ENCODE measurements at places on chromosomes 3 and 15.
A peak's percentile ranks its signal among the peaks of the same experiment; 100 is the strongest.

- DNase-seq: no peak
These were observed 676.2 kb downstream of the NAALADL2 start for GRCh38 chr3:175535351-175535750.

- DNase-seq: no peak
These were observed 677.8 kb downstream of the NTRK3 start for GRCh38 chr15:87578776-87579175.

GRCh38 chr3:18405141-18405540 is 20.0 kb downstream of the SATB1 start:
- peak; percentile 16 for DNase-seq

- peak; percentile 67 for DNase-seq
These were observed 7.6 kb downstream of the PFKFB4 start for GRCh38 chr3:48548729-48549705.

- peak; percentile 7 for DNase-seq
These were observed 411.6 kb upstream of the BCHE start for GRCh38 chr3:166248784-166249183.

DNA sequence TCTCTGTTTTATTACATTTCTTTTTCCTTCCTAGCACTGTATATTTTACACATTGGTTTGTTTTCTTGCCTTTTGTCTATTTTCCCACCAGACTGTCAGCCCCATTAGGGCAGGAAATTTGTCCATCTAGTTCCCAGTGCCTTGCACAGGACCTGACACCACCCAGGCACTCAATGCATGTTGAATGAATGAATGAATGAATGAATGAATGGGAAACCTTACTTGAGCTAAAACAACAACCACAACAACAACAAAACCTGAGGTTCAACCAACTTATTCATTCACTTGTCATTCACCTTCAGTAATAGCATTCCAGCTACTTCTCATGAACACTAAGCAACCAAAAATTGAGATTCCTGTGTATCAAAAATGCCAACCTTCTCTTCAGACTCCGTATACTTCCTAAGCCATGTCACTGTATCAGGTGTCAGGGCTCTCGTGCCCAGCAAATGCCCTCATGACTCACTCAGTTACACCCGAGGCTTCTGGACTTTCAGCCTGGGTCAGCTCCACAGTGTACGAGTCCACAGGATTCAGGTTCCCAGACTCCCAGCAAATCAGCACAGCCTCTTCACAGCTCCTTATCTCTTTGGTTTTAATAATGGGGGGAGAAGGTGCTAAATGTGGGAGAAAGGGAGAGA is 37.3 kb downstream of the FSD2 start:
- peak; percentile 9 for DNase-seq

DNA sequence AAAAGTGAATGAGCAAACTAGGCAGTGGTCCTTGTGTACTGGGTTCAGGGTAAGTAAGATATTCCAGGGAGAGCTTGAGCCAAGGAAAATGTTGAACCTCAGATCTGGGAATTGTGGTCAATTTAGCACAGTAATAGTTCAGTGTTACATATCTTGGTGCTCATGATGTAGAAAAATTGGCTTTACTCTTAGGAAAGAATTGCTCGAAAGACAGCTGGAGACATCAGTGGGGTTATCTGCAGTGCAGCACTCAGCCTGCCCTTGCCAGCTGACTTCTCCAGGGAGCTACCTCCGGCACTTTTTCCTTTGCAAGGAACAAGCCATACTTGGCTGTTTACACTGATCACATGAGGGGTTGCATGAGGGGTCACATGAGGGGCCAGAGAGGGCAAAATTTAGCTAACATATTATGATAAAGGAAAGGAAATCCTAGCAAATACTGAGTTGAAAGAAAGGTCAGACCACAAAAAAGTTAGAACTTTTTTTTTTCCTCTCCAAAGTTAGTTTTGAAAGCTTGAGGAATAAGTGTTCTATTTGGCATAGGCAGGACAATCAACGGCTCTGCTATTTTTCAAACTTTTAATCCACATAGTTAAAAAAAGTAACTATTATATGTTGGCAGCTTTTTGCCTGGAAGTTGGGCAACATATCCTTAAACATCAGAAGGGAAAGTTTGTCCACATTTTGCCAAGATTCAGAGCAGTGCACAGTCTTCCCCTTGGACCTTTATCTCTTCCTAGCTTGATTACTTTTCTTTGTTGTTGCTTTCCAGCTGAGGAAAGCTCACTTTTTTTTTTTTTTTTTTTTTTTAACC is 92.4 kb downstream of the COL6A6 start:
- DNase-seq: no peak

- DNase-seq: peak; percentile 64
These were observed 379.0 kb upstream of the IL12A start for GRCh38 chr3:159609625-159610024.

DNA sequence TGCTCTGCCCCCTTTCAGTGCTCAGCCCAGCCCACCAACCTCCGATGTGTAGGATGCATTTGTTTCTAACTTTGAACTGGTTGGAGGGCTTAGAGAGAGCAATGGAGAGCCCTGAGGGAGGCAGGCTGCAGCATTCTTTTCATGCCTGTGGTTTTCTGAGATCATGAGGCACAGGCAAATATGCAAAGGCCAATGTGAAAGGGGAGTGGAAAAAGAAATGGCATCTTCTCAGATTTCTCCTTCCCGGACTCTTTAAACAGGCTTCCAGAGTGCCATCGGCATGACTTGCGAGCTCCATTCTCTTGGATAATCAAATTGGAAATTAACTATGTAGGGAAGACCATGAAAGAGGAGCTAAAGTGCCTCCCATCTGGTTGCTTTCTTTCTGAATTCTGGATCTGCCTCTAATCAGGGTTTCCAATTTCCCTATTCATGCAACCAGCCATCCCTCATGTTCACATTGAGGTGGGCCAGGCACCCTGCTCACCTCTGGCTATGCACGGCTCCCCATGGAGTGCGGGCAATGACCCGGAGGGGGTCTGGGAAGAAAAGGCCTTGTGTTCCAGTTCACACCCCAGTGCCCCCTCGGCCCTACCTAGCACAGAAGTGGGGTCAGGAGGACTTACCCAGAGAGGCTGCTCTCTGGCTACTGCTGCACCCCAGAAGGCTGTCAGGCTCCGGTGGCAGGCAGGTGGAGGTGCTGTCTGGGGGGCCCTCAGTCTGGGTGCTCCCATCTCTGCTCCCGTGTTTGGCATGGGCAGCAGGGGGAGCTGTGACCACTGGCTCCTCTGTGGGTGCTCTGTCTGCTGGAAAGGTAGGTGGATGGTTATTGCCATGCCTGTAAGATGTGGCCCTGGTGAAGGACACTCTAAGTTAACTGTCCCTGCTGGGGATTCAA is 16.1 kb downstream of the AMOTL2 start:
- peak; percentile 99 for DNase-seq

DNA sequence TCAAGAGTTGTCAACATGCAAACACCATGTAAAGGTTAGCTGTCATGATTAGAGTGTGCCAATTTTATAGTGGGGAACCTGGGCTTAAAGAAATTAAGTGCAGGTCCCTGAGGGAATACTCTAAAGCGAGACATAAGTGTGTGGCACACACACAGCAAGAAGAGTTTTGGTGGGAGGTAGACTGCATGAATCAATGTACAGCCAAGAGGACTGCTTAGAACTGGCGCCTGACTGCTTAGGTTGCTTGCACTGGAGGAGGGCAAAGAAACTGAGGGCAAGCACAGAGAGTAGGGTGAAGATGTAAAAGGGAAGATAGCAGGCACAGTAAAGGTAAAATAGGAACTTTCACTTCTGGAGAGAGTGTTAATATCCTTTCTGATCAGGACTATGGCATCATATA is 184.9 kb downstream of the SOX2 start:
- no peak for DNase-seq

DNA sequence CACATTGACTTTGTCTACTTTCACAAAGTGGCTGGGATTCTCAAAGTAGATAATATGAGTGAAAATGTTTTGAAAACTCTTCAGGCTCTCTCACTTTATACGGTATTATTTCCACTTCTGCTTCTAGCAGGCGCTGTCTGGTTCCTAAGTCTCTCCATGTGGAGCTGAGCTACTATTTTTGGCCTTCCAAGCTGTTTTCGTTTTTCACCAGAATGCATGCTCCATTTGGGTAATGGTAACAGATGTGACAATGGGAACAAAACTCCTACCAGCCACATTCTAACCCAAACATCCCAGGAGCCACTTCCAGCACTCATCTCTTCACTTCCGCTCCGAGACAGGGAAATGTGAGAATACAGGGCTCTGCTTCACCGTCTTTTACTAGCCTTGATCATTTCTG is 586.7 kb downstream of the NTRK3 start:
- no peak for DNase-seq

- no peak for DNase-seq
These were observed 226.1 kb upstream of the BHLHE40 start for GRCh38 chr3:4753073-4753691.

DNA sequence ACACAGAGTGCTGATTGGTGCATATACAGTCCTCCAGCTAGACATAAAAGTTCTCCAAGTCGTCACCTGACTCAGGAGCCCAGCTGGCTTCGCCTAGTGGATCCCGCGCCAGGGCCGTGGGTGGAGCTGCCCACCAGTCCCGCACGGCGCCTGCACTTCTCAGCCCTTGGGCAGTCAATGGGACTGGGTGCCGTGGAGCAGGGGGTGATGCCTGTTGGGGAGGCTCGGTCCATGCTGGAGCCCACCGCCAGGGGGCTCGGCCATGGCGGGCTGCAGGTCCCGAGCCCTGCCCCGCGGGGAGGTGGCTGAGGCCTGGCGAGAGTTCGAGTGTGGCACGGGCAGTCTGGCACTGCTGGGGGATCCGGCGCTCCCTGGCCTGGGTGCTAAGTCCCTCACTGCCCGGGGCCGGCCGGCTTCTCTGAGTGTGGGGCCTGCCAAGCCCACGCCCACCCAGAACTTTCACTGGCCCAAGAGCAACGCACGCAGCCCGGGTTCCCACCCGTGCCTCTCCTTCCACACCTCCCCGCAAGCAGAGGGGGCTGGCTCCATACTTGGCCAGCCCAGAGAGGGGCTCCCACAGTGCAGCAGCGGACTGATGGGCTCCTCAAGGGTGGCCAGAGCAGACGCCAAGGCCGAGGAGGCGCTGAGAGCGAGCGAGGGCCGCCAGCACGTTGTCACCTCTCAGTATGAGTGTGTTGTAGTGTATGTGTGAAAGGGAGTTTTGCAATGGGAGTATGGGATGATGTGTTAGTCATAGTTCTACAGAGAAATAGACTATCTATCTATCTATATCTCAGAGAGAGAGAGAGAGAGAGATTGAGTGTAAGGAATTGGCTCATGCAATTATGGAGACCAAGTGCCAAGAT is 69.0 kb downstream of the UBE2E2 start:
- no peak for DNase-seq

- no peak for DNase-seq
These were observed 140.5 kb upstream of the MLF1 start for GRCh38 chr3:158430448-158430847.

GRCh38 chr3:102224171-102224570 is 210.6 kb upstream of the ZPLD1 start:
- DNase-seq: peak; percentile 38

GRCh38 chr3:188906236-188906635 is 265.5 kb upstream of the TPRG1 start:
- DNase-seq: no peak

DNA sequence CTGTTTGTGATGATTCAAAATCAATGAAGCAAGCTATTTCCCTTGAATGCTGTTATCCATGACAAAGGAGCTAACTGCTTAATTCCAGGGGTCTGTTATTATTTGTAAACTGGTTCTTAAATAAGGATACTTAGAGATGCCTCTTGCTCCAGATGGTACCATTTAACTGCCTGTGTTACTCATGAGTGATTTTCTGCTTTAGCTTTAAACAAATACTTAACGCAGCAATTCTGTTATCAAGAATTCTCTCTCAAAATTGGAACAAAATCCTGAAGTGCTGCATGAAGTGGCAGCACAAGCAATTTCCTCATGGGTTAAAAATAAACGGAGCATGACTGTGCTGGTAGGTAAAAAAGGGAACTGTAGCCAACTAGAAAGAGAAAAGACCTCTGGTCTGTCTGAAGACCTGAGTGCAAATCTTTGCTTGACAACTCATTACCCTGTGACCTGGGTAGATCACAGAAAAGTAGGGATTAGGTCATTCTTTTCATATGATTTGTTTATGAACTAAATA is 62.5 kb upstream of the GBE1 start:
- no peak for DNase-seq

- no peak for DNase-seq
These were observed 136.1 kb upstream of the UBE2E1 start for GRCh38 chr3:23669541-23670255.

DNA sequence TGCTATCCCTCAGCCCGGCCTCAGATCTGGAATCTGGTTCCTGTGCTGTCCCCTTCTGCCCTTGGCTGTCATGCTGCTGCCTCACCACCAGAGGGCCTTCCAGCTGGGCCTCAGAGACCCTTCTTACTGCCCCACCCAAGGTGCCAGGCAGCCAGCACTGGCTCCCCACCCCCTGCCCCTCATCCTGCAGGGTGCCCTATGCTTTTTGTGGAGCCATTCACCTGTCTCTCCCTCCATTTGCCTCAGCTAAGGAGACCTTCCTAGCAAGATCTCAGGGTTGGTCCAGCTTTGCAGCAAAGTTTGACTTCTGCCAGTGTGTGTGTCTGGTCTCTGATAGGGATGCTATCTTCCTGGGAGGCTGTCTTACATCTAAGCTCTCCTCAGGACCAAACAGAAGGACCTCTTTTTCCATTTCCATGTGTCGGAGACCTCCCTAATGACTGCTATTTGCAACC is 1.9 kb upstream of the VWA5B2 start:
- peak; percentile 20 for DNase-seq

DNA sequence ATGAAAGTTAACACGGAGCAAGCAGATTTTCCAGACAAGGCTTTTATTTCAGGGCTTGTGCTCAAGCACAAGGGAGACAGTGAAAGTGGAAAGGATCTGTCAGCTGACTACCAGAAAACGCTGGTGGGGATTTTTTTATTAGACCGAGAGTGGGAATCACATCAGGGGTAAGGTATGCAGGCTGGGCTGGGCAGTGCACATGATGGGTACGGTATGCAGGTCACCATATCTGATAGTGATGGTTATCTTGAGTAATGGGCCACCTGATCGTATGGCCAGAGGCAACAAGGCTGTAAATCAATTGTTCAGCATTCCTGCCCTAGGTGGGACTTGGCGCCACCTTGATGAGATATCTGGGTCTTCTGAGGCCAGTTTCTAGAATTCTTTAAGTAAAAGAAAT is 36.9 kb upstream of the PIAS1 start:
- no peak for DNase-seq

- DNase-seq: no peak
These were observed 776.5 kb downstream of the ROBO2 start for GRCh38 chr3:77816366-77816765.

- peak; percentile 47 for DNase-seq
These were observed 1371.6 kb downstream of the NSUN3 start for GRCh38 chr3:95434491-95434890.

DNA sequence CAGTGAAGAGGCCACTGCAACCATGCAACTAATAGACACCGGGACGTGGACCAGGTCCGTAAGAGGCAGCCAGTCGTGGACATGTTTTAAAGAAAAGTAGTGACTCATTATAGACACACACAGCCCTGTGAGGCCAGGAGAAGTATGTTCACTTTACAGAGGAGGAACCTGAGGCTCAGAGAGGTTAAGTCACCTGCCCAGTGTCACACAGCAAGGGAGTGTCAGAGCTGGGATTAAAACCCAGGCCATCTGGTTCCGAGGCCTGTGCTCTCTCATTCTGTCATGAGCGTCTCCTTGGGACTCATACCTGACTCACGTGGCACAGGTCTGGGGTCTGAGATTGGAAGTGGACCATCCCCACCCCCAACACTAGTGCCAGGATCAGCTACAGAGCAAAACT is 28.1 kb upstream of the GRIP2 start:
- no peak for DNase-seq

- DNase-seq: peak; percentile 17
These were observed 164.5 kb downstream of the EBLN2 start for GRCh38 chr3:73225991-73226390.
